Large intestine (tissue), 12 donors: ENCODE measurements at places on chromosomes 11 and 22. TPM values are rescaled to one million over a fixed set of nuclear protein-coding genes. Genes with fewer than 3 reads are reported as not detected.
A peak's percentile ranks its signal among the peaks of the same experiment; 100 is the strongest.

The MPZL2 gene
- 32.8 TPM for polyA plus RNA-seq

The GRM5 gene
- 0.06 TPM for polyA plus RNA-seq

DNA sequence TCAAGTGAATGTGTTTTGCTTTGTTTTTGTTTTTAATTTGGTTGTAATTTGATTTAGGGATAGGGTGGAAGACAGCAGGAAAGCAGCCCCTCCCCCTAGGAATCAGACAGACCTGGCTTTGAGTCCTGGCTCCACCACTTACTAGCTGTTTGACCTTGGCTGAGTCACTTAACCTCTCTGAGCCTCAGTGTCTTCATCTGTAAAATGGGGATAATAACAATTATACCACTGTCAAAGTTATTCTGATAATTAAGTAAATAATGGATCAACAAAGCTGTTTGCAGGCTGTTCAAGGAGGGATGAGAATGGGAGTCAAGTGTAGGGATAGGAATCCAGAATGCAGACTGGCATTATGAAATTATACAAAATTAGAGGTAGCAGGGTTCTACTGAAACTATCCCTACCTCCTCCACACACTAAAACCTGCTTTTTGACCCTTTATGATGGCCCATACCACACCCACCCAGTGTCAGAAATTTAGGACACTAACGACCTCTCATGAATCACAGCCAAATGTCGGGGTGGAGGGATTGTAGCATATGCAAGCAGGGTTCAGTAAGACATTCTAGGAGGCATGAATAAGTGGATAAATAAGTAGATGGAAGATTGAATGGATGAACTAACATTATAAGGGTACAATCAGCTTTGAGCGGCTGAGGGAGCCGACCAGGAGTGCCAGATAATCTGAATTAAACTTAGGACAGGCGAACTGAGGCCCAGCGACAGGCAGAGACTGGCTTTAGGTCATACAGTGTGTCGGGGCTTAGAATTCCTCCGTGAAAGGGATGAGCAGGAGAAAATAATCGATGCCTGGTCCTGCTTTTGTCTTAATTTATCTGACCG lies 974 bp downstream of the ANAPC15 start:
- no peak for DNase-seq

DNA sequence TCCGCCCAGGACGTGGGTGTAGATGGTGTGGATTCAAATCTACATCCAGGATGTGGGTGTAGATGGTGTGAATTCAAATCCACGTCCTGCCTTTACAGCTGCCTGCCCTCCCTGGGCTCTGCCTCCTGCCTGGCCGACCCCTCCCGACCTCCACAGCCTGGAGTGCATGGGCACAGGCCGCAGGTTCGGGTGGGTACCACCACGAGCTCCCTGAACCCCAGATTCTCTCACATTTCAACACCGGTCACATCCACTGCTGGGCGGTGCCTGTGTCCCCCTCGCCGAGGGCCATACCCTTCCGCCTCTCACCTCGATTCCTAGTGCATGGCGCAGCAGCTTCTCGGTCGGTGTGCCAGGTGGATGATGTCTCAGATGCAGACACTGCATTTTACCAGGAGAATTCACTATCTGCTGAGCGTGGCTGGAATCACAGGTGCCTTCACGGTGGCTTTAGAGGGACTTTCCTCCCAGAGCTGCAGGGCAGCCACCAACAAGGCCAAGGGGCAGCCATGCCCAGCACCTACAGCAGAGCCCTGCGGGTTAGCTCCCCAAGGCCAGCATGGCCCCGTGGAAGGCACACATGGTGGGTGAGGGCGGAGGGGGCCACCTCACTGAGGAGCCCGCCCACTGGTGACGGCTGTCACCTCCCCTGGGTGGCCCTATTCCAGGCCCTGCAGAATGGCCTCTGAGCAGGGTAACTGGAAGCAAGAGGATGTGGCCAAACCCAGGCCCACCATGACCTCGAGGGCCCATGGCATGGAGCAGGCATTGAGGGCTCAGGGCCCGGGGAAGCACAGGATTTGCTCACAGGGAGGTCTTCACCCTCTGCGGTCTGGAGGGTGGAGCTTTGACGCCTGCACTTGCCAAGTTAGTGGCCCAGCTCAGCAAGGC lies 638.5 kb downstream of the TBC1D22A start:
- DNase-seq, result no peak

The UCP2 gene
- polyA plus RNA-seq, result 47.7 TPM

The SHISAL1 gene
- polyA plus RNA-seq, result 1.9 TPM

DNA sequence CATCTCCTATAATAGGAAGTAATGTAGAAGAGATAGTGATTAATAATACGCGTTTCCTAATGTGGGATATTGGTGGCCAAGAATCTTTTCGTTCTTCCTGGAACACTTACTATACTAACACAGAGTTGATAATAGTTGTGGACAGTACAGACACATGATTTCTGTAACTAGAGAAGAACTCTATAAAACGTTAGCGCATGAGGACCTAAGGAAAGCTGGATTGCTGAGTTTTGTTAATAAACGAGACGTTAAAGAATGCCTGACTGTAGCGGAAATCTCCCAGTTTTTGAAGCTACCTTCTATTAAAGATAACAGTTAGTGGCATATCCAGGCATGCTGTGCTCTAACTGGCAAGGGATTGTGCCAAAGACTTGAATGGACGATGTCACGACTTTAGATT lies 83.3 kb downstream of the GGT1 start:
- DNase-seq, result no peak

The OR2AG1 gene
- 0.07 TPM for polyA plus RNA-seq

DNA sequence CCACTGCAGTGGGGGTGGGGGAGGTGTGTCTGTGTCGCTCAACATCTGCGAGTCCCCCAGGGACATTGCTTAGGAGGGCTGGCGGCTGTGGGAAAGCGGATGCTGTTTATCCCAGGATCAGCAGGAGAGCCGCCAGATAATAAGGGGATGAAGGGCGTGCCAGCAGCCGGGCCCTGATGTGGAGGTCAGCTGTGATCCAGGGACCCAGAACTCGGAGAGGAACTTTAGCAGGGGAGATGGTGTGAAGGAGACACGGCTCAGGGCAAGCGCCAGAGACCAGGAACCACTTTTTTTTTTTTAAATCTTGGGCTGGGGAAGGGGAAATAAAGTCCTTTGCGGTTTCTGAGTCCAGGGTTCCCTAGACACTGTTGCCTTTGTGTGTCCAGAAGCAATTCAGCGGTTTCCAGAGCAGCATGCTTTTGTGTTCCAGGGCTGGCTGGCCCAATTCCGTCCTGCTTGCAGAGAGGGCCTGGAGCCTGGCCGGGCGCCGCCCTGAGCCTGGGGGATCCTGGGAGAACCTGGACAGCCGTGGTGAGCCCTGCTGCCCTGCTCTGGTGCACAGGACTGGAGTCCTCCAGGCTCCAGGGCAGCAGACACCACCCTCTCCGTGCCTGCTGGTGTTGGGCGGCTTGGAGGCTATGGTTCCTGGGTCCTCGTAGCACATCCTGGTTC lies at the start of gene GRAMD4:
Gene GRAMD4 (plus strand): TSS at position 557 of the 672 bp plus-strand sequence. CDS start 6,414 bp downstream, outside the sequence.
- no peak for DNase-seq

GRCh38 chr11:64299847-64300648 lies at the start of gene CATSPERZ:
Gene CATSPERZ, plus strand, starts transcription at chr11:64300358. Its CDS starts 53 bp downstream, at chr11:64300411.
- DNase-seq, result no peak

DNA sequence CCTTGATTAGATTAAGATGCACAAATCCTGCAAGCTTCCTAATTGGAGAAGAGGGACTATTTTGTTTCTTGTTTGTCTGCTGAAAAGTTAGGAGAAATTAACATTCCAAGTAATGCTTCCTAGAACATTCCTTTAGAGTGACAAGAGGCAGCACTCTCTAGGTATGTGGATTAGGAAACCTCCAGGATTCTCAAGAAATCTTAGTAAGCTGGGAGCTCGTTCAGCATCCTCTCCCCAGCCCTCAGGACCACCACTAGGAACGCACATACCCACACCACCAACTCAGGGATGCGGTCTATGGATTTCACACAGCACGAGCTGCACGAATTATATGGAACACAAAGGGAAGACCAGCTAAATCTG lies 52.9 kb downstream of the NCAPD3 start:
- no peak for DNase-seq

GRCh38 chr22:39510529-39511149 lies 8.5 kb downstream of the MIEF1 start:
- DNase-seq, result no peak

DNA sequence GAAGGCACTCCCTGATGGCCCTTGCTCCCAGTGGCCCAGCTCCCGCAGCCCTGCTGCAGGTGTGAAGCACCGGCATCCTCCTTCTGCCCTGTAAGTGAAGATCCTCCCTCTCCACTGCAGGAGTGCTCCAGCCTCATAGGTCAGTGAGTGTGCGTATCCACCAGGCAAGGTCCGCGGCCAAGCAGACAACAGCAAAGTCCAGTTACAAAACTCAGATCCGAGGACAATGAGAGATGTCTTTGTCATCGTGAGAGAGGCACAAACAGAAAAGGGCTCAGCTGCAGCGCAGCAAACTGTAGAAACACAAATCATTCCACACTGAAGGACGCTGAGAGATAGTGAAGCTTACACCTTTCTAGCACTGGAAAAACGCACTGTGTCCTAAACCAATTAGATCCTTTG lies 46.1 kb downstream of the MYH9 start:
- DNase-seq, result no peak

The SLC22A6 gene
- polyA plus RNA-seq, result not detected

The TREH gene
- polyA plus RNA-seq, result 74.4 TPM

GRCh38 chr11:92087725-92088537 lies 136.7 kb upstream of the FAT3 start:
- DNase-seq, result no peak

- DNase-seq, result no peak
Observed at GRCh38 chr22:49097966-49098365, 729.7 kb downstream of the BRD1 start.

GRCh38 chr22:25746012-25746373 lies 4.0 kb downstream of the MYO18B start:
- no peak for DNase-seq

GRCh38 chr22:46339956-46340355 lies 4.4 kb downstream of the TRMU start:
- DNase-seq, result no peak

DNA sequence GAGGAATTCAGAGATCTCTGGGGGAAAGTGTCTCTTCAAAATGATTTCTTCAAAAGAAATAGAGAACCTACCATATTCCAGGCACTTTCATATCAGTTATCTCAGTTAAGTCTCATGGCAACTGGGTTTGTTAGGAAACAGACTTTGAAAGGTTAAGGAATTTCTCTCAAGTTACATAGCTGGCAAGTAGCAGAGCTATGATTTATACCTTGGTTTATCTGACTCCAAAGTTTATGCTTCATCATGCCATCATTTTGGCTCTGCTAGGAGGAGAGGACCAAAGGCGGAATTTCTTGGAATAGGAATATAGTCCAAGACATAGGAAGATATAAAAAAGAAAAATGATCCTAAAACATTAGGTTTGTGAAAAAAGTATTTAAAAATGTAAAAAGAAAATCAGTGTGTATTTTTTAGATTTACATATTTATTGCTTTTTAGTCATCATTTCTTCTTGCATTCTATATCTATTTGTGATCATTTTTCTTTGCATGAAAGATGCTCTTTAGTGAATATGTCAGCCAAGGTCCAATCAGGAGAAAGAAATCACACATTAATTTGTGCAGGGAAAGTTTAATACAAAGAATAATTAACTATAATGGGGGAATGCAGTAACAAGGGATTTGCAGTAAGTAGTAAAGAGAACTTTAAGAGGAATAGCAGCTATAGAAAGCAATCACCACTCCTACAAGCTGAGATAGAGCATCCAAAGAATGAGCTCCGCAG lies 199.1 kb upstream of the ZBED5 start:
- no peak for DNase-seq

The SPON1 gene
- 71.8 TPM for polyA plus RNA-seq

The APOC3 gene
- 1,751 TPM for polyA plus RNA-seq

The LRRC55 gene
- polyA plus RNA-seq, result 2.5 TPM

GRCh38 chr22:20272700-20273099 lies 4.6 kb upstream of the RTN4R start:
- no peak for DNase-seq

DNA sequence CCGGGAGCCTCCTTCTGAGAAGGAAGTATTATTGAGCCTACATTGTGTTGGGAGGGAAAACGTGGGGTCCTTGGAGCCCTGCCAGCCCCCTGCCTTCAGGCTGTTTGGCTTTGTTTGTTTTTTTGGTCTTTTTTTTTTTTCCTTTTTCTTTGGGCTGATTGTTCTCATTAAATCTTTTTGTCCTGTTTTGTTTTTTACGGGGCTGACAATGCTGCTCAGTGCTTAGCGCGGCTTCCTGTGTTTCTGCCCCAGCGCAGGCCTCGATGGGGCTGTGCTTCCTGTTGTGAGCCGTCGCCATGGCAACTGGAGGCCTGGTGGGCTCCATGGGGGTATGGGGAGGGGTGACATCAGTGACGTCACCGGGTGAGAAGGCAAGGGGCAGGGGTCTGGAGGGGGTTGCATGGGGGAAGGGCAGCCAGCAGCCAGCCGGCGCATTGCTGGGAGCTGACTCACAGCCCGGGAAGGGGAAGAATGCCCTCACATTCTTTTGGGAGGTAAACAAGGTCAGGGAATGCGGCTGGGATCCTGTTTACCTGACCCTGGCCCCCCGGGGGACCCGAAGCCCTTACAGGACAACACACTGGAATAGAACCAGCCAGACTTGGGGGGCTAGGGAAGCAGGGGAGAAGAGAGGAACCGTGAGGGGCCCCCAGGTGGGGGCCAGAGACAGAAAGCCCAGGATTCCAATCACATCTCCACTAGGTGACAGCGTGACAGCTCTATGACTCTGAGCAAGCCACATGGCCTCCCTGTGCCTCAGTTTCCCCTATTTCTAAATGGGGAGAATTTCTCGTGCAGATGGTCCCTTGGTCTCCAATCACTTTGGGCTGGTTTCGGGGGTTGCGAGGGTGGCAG lies 22.2 kb upstream of the CBX7 start:
- peak; percentile 63 for DNase-seq

- DNase-seq, result no peak
Observed at GRCh38 chr22:39513791-39514190, 6.6 kb upstream of the ATF4 start.

- no peak for DNase-seq
Observed at GRCh38 chr11:108881131-108881530, 216.3 kb downstream of the DDX10 start.

- peak; percentile 12 for DNase-seq
Observed at GRCh38 chr11:133520707-133521106, 11.6 kb downstream of the OPCML start.

The MIOX gene
- polyA plus RNA-seq, result 0.60 TPM

The MMP12 gene
- 0.66 TPM for polyA plus RNA-seq

The C11orf91 gene
- polyA plus RNA-seq, result not detected
